ENCODE measurements at places on chromosomes 3 and 15.

- DNase-seq = no peak
These were observed 44.8 kb upstream of the SLC41A3 start for GRCh38 chr3:126128504-126129397.

DNA sequence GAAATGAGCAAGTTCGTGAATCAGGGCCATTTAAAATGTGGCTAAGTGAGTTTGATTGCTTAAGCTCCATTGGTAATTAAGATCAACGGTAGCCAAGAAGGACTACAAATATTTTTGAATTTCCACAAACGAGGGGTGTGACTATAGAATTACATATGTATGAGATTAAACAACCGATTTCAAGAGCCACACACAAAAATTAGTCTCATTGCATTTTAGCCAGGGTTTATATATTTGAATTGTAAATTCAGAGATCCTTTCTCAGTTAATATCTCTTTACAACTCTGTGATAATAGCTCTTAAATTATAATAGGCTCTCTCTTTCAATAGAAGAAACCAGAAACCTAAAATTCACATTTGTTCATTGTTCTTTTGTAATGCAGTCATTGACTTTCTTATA, 325.6 kb upstream of the ICE2 start:
- DNase-seq = no peak

DNA sequence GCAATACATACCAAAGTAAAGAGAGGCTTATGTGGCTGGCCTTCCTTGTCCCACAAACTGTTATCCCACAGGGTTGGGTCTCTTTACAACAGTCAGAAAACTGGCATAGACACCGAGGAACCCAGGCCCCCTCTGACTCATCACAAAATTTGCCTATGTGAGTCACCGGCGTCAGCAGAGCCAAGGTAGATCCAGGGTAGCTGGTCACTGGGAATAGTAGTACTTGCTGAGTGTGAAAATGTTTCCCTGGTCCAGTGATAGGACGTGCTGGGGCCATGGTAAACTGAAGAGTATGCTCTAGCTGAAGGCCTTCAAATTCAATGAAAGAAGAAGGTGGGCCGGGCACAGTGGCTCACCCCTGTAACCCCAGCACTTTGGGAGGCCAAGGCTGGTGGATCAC, 27.1 kb upstream of the SKIL start:
- no peak for DNase-seq

GRCh38 chr3:54515441-54516213, 393.3 kb downstream of the CACNA2D3 start:
- no peak for DNase-seq

DNA sequence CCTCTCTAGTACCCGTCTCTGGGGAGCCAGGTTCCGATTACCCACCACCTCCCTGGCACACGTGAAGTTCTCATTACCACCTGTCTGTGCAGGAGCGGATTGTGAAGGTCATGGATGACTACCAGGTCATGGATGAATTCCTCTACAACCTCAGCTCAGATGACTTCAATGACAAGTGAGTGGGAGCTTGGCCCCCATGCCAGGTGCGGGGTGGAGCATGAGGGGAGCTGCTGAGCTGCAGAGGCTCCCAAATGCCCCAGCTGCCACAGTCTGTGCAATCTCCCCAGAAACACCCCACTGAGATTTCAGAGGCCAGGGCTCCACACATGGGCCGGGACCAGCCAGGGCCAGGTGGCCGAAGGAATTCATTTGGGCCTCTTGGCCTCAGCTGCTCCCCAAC, 34.3 kb downstream of the DNAH1 start:
- no peak for DNase-seq

- no peak for DNase-seq
These were observed 49.9 kb downstream of the DHX36 start for GRCh38 chr3:154274348-154274747.

DNA sequence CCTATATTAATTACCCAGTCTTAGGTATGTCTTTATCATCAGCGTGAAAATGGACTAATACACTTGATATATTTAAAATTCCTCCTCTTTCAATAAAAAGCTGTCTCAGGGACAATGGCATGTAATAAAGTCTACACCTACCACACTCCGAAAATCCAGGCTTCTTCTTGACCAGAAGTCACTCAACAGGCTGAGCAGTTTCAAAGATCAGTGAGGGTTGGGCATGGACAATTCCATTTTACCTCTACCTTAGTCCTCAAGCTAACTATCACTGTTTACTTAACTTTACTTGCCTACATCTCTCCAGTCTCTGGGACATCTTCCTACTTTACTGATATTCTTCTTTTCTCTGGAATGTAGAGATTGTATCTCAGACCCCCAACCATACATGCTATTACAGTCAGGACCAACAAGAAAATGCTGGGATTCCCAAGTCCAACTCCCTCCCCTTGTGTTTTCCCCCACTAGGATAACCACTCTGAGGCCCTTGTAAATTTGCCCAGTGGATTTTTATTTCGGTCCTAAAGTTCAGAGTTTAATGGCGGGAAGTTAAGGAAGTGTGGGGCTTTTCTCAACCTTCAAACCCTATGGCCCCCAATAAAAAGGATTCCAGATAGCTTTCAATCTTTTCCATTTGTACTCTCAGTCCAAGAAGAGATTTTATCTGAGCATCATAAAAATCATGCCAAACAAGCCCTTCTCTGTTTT, 137.1 kb upstream of the TSC22D2 start:
- DNase-seq = no peak

DNA sequence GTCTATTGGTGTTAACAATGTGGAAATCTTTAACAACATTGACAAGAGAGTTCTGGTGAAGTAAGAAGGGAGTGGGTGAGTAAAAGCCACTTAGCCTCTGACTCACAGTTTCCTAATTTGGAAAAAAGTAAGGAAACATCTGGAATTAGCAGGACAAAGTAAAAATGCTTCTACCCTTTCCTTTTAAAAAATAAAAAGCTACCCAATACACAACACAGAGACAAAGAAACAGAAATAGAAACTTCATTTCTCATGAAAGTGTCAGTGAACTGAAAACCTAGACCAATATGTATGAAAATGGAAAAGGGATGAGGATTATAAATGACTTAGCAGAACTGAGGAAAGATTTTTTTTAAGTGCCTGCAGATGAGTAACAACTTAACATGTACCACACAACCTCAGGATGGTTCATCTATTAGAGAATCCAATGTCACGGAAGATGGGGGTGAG, 65.4 kb downstream of the SSR3 start:
- no peak for DNase-seq

DNA sequence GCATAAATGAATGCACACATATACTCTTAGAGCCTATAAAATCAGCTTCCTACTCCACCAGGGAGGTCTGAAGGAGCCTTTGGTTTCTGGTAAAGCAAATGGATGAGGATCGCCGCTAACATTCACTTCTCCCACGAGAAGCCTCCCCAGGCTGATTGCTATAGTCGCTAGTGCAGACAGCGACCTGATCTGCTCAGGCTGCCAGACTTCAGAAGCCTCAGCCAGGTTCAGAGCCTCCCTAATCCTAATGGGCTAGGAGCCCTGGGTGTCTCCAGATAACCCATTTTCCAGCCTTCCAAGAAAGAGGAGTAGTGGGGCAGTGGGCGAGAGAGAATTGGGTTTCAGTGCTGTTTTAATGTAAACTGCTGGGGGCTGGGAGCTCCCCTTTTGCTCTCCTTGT, 35.4 kb downstream of the TPM1 start:
- no peak for DNase-seq

DNA sequence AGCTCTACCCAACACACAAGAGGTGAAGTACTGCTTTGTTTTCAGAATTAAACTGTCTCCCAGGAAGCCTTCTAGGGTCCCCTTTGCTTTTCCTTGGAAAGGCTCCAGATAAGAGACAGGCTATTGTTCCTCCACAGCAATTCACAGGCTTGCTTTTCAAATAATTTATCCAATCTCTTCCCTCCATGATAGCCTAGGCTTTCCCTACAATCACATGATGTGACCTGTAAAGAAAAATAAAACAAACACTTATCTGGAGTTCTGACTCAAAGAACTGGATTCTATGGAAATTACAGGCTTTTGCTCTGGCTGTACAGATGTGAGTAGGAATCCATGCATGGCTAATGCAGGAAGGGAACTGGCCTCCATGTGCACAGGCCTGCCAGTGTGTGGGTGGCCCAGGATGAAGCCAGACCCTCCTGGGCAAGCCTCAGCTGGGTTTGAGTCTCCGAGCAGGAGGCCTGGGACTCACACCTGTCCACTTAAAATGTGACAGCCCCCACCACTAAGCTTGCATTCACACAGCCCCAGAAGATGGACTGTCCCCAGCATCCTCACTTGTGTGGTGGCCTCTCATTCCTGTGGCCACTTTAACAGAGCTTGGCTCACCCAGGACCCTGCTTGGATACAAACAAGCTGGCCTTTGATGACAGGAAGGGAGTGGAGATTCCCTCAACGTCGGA, 75.8 kb upstream of the LEKR1 start:
- DNase-seq = no peak

DNA sequence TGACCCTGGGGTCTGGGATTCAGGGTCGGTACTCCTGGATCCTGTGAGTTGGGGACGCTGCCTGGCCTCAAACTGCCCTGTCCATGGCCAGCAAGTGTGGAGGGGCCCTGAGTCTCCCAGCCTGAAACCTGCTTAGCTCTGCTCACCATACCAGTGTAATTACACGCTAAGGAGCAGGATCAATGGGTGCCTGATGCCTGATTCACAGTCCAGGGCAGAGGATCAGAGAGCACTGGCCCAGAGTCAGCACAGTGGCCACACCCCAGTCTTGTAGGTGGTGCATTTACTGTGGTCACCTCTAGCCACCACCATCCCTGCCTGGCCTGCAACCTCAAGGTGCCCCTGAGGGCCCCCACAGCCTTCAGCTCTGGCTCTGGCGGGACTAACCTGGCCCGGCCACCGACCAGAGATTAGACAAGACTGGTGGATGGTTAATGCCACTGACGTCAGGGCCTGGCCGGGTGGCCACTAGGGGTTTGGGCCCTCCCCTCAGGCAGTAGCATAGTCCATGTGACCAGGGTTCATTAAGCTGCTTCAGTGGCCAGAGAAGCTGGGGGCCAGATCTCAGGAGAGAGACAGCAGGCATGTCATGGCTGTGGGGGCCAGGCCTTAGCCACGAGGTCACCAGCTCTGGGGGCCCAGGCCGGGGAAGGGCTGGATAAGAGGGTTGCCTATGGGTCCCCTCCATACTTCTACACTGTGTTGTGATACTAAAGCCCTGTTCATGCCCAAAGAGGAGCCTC, 3.3 kb upstream of the SLC38A3 start:
- no peak for DNase-seq

GRCh38 chr3:32685543-32686185, 676 bp downstream of the CNOT10 start:
- DNase-seq = no peak
